ENCODE measurements at places on chromosomes 7 and 10.

DNA sequence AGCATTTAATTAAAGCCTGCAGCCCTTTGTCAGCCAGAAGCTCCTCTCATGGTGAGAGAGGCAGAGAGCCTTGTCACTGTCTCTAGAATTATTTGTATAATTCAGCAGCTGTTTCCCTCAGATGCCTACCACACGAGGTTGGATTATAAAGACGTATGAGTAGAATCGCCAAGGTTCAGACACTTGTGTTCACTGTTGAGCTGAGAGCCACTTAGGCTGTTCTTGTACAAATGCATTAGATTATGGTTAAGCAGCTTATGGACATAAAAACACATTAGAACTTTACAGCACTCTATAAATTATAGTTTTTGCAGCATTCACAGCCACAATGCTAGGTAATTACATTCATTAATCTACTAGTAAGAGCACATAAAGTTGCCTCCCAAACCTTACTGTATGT lies 282.6 kb downstream of the AUTS2 start:
- no peak for DNase-seq

GRCh38 chr10:107614939-107615685 lies 450.6 kb upstream of the SORCS1 start:
- no peak for DNase-seq

DNA sequence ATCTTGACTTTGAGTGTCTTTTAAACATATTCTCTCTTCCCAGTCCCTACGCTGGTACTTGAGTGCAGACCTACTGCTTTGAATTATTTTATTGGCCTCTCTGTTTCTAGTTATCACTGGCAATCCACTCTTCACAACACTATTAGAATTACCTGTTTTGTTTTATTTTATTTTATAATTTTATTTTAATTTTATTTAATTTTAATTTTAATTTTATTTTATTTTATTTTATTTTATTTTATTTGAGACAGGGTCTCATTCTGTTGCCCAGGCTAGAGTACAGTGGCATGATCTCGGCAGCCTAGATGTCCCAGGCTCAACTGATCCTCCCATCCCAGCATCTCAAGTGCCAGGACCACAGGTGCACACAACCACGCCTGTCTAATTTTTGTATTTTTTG lies 6.8 kb downstream of the STK17A start:
- DNase-seq: no peak

DNA sequence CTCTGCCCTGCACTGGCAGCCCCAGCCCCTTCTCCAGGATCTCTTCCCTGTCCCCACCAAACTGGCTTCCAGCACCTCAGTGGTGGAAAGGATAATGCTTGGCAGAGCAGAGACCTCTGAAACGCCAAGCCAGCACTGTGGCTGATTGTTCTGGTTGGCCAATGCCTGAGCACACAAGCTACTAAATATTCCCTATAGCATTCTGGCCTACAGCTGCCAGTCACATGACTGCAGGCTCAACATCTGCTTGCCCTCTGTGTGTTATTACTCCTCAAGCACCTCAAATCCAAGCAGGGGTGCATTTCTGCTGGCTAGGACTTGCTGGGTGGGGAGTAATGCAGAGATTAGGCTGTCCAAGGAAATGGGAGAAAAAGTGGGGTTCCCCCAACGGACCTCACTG lies 6.1 kb downstream of the TBATA start:
- DNase-seq: no peak

- DNase-seq: no peak
These were observed 116.9 kb upstream of the ANLN start for GRCh38 chr7:36272567-36273269.

DNA sequence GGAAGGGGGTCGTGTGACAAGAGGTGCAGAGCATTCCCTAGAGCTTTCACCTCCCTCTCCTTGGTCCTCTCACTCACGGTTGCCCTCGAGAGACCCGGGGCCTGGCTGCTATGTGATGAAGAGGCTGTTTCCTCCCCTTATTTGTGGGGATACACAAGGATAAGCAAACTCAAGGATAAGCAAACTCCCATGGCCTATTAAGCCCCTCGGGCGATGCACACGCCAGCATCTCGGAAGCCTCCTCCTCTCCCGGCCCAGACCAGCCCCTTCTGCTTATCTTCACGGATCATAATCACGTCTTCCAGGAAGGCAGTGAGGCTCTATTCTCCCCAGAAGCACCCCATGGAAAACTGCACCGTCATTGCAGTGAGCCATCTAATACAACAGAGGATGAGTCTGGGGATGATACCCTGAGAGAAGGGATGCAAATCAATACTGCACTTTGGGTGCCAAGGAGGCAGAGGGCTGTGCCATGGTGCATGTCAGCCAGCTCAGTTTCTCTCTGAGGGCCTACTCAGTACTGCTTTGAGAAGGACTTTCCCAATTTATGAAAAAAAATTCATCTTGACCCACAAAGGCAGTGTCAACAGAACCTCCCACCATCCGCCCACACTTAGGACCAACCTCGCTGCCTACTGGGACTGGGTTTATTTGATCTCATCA lies 22.2 kb downstream of the TMEM273 start:
- DNase-seq: no peak

GRCh38 chr7:157689269-157690057 lies 352.7 kb downstream of the DNAJB6 start:
- no peak for DNase-seq
